HFF-Myc (cell line): ENCODE measurements at places on chromosomes 12 and 14.
A peak's percentile ranks its signal among the peaks of the same experiment; 100 is the strongest.

GRCh38 chr12:21599143-21599999 is 5.3 kb downstream of the GYS2 start:
- no peak for DNase-seq

- no peak for DNase-seq
Measured at GRCh38 chr12:64008596-64008995, 164.1 kb downstream of the SRGAP1 start.

DNA sequence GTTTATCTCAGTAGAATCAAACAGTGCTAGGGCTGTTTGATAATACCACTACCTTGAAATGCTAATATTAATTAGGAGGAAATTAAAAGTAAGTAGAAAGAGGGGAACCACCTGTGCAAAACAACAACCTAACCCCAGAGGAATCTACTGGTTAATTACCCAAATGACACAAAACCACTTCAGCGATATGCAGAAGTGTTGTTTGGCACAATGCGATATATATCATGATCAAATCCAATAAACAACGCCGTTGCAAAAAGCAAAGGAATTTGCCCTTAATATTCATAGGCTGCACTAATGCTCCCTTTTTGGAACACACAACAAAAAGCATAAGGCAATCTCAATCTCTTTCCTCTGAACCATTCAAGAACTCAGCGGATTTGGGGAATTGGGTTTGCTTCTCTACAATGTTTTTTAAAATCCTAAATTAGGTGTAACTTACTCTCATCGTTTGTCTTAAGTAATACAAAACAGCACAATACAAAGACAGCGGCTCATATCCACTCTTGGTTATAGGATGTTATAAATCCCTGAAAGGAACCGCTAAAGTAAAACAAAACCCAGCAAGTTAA is 1.5 kb downstream of the MAP4K5 start:
- no peak for DNase-seq

GRCh38 chr14:69038455-69039287 is 59.6 kb upstream of the ACTN1 start:
- DNase-seq: peak; percentile 63

- no peak for DNase-seq
Measured at GRCh38 chr12:131434208-131435125, 276.4 kb upstream of the SFSWAP start.

DNA sequence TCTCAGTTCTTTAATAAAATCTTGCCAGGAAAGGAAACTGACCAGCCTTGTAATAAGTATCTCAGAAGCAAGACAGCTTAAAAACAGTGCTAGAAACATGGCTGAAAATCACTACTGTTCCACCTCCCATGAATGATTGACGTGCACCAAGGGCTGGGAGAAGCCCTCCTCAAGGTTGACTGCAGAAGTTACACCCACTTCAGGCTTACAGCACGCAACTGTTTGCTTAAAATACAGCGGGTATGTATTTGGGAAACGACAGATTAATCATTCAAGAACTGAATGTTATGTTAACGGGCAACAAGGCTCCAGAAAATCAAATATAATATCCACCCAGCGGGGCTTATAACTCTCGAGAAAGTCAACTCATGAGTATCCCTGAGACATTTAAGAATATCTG is 22.1 kb downstream of the PRKD1 start:
- no peak for DNase-seq

DNA sequence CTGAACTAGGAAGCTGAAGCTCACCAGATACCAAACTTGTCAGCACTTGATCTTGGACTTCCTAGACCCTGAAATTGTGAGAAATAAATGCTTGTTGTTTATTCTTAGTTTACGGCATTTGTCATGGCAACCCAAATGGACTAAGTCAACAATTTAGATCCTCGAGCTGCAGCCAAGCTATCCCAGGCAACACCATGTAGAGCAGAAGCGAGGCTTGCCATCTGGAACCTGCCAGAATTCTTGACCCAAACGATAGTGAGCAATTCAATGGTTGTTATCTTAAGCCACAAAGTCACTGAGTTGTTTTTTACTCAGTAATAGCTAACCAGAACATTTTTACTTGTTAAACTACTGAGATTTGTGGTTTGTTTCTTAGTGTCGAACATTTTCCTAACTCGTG is 458.5 kb upstream of the FLRT2 start:
- DNase-seq: peak; percentile 2

DNA sequence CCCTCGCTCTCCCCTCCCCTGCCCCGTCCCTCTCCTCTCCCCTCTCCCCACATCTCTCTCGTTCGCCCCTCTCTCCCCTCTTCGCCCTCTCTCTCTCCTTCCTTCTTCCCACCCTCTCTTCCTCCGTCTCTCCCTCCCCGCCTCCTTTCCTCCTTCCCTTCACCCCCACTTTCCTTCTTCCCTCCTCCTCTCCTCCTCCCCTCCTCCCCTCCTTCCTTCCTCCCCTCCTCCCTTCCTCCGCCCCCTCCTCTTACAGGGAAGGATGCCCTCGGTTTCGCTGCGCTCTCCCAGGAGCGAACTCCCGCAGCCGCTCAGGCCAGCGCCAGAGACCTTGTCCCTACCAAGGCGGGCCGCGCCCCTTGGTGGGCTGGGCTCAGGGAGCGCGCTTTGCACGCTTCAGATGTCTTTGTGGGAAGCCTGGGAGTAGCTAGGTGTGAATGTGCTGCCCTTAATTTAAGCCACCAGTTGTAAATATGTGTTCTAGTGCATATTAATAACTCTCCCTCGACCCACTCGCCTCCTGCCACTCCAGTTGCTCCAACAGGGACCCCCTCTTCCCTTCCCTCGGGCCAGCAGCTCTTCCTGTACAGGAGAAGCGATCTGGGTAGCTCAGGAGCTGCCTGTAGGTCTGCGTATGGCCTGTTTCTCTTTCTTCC is 13.3 kb upstream of the MAP3K9 start:
- DNase-seq: no peak
